ENCODE measurements at places on chromosomes 6 and 20.
A peak's percentile ranks its signal among the peaks of the same experiment; 100 is the strongest.

- peak; percentile 39 for DNase-seq
Observed at GRCh38 chr6:158848490-158848895, 29.3 kb upstream of the EZR start.

GRCh38 chr6:38393986-38394385, 245.7 kb downstream of the BTBD9 start:
- no peak for DNase-seq

- DNase-seq, result no peak
Observed at GRCh38 chr20:11366660-11367059, 551.0 kb upstream of the BTBD3 start.

DNA sequence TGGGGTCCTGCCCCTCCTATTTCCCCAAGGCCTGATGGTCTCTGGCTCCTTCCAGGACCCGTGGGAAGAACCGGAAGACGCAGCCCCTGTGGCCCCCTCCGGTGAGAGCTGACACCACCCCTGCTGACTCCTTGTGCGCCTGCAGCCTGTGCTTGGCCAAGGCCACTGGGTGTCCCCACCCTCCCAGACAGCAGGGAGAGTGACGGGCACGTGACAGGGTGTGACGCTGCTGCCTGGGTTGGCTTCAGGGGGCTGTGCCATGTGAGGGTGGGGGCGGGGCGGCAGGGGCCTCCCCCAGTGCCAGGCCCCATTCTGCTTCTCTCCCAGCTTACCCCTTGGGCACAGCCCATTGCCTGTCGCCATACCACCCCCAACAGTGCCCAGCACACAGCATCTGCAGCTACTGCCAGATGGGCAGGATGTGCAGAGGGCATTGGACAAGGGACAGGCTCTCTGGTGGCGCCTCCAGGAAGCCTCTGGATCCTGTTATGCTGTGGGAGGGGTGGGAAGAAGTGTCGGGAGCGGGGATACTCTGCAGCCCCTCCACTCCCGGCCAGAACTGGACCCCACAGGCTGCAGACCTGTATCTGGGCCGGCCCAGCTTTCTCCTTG, 2.9 kb downstream of the BIRC7 start:
- DNase-seq, result no peak

GRCh38 chr20:48523191-48523995, 304.4 kb downstream of the PREX1 start:
- DNase-seq, result no peak

GRCh38 chr6:44976677-44977641, 351.2 kb upstream of the RUNX2 start:
- peak; percentile 62 for DNase-seq

DNA sequence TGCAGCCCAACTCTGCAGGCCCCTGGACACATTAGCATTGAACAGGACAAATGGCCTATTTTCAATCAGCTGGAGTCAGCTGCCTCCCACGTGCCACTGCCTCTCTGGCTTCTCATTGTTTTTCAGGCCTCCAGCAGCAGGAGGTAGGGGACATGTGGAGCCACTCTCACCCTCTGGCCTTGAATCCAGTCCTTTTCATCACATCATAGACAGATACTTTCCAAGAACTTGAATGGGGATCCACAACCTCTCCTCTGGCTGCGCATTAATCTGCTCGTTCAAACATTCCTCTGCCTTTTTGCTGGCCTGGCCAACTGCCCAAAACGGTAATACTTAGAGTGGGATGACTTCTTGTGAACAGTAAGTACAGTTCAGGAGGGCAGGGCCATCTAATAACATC, 592.3 kb downstream of the PKHD1 start:
- no peak for DNase-seq

DNA sequence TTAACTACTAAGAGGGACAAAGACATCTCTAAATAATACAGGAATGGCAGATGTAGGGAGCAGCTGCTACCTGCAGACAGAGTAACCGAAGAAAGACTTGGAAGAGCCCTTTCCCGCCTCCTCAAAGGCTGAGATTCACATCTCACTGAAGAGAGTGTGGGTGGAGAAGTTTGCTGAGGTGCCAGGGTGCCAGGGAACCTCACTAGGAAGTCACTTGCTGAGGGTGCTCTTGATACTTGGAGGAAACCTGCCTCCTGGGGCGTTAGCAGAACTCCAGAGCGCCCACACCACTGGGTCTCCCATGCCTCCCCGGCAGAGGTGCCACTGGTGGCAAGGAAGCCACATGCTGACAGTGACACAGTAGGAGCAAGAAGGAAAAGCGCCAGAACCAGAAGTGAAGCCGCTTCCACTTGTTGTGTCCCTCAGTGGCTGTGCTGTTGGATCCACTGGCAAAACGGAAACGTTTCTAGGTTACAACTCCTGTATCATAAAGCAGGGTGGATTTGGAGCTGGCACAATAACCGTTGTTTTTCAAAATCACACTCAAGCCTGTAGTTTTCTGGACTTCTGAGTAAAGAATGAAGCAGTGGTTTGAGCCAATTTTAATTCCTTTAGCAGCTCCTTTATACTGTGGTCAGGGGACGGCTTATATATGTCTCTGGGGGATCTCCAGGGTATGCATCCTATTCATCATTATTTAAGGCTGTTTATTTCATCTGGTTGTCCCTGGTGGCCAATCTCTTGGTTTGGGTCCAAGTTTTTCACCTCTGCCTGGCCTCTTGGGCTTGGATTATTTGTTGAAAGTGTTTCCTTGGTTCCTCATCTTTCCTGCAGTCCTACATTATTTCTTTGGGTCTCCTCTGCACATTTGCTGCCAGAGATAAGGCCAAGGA, 64.5 kb downstream of the CDC5L start:
- DNase-seq, result no peak

GRCh38 chr6:131381709-131382093, 191.3 kb upstream of the ARG1 start:
- DNase-seq, result no peak

- DNase-seq, result no peak
Observed at GRCh38 chr6:14408446-14408845, 290.9 kb downstream of the CD83 start.

DNA sequence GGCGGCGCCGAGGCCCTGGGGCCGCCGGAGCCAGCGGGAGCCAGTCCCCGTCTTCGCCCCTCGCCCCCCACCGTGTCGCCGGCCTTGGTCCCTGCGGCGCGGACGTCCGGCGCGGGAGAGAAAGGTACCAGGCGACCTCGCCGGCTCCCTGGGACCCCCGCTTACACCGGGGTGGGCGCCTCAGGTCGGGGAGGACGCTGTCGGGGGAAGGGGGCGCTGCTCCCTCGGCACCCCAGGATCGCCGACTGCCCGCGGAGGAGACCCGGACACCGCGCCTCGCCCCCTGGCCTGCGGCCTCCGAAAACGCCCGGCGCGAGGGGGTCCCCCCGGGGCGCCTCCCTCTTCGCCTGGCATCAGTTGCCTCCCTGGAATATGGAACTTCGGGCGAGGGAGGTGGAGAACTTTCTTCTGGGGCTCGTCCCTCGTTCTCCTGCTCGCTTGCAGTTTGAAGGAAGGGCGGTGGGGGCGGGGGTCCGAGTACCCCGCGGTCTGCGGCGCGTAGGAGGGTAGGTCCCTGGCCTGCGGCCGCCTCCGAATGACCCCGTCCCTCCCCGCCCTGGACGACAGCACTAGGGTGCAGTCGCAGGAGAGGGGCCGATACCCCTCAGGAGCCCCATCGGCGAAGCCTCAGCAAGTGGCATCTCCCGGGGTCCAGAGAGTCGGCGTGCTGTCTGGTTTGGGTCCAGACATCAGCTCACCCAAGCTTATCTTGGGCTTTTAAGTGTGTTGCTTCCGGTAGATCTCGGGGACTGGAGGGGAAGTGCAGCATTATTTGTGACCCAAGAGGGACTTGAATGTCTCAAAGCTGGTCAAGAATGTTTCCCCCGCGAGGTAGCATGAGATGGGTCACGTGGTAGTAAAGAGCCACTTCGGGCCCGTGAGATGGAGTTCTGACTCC, 549 bp downstream of the ANKRD6 start:
- peak; percentile 21 for DNase-seq

DNA sequence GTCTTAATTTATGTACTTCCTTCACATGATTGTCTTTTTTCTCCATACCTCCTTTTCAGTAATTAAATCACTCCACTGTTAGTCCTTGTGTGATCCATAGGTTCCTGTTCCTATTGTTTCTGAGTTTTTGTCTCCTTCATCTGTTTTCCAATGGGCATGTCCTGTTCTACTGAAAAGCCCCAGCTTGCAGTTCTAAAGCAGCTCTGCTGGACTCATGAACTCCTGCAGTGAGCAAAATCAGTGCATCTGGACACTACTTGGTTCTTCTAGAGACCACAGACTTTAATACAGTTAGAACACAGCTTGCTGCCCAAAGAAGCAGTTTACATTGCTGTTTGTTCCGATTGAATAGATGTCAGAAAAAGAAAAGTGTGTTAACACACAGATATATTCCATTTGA, 593.3 kb upstream of the HS3ST5 start:
- no peak for DNase-seq

- peak; percentile 46 for DNase-seq
Observed at GRCh38 chr6:13767121-13767808, 47.1 kb downstream of the MCUR1 start.

DNA sequence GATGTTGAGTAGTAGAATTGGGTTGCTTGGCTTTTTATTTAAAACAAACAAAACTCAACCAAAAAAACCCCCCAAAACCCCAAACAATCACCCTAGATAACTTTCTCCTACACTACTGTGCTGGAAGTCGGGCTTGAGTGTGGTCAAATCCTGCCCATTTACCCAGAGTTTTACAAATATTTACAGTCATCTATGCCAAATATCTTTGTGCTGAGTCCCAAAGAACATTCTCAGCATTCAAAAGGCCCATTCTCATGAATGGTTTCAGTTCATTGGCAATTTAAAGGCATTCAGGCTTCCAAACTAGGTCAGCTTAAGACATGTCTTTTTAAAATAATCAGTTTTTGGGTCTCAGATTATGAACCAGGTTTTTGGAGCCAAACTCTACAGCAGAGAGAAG, 1.8 kb downstream of the RNF144B start:
- DNase-seq, result no peak

GRCh38 chr6:162478192-162478671, 249.3 kb downstream of the PRKN start:
- DNase-seq, result no peak

DNA sequence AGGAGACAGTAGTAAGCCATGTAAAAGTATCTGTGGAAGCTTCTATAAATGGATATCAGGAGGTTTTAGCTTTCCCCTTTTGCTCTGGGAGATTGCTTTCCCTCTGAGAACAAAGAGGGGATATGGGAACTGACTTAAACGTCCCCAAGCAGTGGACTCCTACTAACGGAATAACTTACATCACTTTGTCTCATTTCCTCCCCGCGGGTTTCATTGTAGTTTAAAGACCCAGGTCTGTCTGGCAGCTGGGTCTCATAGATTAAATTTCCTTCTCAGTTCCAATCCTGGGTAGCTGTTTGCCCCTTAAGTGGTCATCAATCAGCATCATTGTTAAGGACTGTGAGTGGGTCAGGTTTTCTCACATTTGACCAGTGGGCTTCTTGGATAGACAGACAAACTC, 68.7 kb downstream of the PLAGL1 start:
- no peak for DNase-seq

DNA sequence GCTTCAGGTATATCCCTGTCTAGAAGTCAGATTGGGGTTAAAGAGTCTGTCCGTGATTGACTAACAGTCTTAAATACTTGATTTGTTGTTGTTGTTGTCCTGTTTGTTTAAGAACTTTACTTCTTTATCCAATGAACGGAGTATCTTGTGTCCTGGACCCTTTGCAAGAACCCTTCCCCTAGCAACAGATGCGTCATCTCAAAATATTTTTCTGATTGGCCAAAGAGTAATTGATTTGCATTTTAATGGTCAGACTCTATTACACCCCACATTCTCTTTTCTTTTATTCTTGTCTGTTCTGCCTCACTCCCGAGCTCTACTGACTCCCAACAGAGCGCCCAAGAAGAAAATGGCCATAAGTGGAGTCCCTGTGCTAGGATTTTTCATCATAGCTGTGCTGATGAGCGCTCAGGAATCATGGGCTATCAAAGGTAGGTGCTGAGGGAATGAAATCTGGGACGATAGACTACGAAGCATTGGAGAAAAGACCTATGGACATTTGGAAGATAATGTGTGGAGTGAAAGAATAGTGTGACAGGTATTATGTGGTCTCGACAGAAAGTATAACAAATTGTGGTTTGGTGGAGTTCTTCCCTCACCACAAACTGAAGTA, at the start of gene HLA-DRA:
HLA-DRA (plus strand) TSS at position 286 of the 613 bp plus-strand sequence; CDS start at position 350, 64 bp downstream.
- DNase-seq, result peak; percentile 87

DNA sequence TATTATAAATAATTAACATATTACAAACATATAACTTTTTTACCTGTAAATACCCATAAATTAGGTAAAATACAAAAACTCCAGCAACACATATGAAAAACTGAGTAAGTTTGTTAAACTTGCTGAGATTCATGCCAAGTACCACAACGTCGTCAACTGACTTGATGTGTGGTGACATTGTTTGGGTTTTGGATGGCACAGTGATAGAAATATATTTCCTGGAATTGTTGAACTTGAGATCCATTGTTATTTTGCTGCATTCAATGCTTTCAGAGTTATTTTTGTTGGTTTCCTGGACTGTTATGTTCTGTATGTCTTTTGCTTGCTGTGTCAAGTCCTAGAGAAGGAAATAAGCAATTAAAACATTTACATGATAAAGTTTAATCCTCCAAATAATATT, 5.5 kb downstream of the SLC35B3 start:
- no peak for DNase-seq

DNA sequence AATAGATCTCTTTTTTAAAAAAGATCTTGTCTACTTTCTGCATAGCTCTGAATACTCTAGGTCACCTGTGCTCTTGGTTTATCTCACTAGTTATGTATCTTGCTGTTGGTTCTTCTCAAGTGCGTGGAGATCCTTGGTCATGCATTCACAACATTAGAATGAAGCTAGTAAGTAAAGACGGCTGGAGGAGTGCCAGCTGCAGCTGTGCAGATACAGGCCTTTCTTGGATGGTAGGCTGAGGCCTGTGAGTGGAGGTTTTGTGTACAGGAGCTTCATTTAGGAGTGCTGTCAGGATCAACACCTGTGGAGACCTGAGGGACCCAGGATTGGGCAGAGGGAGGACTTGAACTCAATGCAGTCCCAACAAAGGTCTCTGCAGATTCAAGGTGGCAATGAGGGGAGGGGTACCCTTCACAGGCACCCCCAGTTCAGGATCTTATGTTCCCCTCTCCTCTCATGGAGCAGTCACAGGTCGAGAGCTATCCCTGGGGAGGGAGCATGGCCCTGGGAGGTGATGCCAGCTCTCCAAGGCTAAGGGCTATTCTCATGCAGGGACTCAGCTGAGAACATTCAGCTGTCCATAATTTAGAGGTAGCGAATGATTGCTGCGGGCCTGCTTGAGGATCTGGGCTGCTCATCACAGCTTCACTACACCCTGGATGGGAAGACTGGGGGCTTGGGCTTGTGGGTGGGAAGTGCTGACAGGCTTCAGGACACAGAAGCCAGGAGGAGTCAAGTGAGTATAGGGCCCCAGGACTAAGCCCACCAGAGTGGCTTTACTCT, 98.9 kb upstream of the ENPP5 start:
- DNase-seq, result no peak

DNA sequence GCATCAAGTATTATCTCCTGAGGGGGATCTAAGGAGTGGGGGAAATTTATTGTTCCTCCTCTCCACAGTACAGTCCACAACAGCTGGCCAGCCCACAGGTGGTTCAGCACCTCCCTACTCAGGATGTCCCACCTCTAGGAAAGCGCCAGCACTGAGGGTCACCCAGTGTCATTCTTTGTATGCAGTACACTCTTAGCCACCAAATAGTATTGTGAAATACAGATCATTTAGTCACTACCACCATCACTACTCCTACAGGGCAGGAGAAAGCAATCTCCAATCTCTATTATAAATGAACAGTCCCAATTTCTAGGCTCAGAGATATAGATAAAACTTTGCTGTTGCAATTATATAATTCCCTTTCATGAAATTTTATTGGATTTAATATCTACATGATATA, 6.3 kb upstream of the ZNF76 start:
- DNase-seq, result no peak

GRCh38 chr20:703006-703405, 27.4 kb upstream of the SCRT2 start:
- DNase-seq, result no peak

GRCh38 chr6:3754776-3755175, 3.3 kb upstream of the PXDC1 start:
- no peak for DNase-seq
